ENCODE measurements at places on chromosomes 5 and 9. TPM values are rescaled to one million over a fixed set of nuclear protein-coding genes. Genes with fewer than 3 reads are reported as not detected.

The LIFR gene
- 31.2 TPM for total RNA-seq

The DNAH5 gene
- 1.5 TPM for total RNA-seq

DNA sequence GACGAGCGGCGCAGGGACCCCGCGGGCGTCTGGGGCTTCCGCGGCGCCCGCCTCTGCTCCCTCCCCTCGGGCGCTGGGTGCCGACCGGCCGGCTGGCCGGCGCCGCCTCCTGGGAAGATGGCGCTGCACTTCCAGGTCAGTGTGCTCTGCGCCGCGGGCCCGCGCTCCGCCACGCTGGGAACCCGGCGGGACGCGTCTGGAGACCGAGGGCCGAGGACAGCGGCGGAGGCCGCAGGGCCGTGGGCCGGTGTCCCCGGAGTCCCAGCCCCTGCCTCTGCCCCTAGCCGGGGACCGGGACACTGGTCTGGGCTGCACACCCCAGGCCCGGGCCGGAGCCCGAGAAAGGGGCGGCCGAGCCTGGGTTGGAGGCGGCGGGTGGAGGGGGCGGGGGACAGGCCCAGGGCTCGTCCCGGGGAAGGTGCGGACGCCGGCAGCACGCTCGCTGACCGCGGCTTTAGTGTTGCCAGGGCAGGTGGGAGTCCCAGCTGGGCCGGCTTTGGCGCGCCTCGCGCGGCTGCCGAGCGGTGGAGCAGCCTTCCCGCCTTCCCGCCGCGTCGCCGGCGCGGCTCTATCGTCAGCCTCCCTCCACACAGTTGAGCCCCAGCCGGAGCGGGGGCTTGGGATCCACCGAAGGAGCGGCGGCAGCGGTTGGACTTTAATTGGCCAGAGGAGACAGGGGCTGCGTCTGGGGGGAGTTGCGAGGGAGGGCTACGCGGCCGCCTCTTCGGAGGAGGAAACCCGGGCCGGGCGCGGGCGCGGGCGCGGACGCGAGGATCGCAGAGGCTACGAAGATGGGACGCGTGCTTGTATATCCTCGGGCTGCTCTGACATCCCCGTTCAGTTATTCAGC is at the start of gene RANBP17:
Gene RANBP17 (plus strand): TSS at position 102 of the 850 bp plus-strand sequence.
- no peak for DNase-seq

DNA sequence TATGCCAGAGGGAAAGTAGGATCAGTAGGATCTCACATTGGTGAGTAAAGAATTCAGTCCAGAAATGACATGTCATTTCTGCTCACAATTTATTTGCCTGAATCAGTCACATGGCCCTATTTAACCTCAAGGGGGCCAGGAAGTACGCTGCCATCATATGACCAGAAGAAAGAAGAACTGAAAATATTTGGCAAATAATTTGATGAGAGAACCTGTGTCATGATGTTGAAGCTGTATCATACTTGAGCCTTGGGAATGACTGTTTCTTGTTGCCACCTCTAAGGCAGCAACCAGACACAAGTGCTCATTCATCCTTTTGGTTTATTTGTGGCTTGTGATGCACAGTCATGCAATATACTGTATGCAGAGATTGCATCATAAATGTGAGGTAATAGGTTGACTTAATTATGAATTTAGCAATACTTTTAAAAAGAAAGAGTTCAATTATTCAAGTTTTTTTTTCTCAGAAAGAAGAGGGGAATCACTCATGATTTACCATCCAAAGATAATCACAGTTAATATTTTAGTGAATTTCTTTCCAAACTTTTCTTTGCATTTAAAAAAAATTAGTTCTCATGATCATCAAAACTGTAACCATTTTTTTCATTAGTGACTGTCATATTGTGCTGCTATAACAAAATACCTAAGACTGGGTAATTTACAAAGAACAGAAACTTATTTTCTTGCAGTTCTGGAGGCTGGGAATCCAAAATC is 8.2 kb upstream of the ZFYVE16 start:
- DNase-seq, result peak; percentile 64

- DNase-seq, result no peak
Measured at GRCh38 chr9:28249424-28249823, 676.1 kb upstream of the C9orf72 start.

DNA sequence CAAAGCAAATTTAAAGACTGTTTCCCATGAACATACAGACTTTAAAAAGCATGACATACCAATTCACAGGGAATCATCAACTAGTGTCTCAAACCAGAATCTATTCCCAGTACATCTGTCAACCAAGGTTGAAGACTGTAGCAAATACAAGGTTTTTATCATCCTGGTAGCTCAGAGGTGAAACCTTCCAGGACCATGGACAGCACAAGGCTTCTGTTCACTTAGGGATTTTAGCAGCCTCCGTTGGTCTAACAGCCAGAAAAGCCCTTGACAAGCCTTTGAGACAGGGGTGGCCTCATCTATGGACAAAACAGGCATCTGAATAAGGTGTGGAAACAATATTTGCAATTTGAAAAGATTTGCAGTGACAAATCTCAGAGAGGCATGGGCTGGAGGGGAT is 119.0 kb downstream of the TRIM32 start:
- no peak for DNase-seq

The FGF10 gene
- total RNA-seq, result not detected

The ARAP3 gene
- 4.4 TPM for total RNA-seq

GRCh38 chr5:78367318-78367991 is 7.0 kb downstream of the SCAMP1 start:
- no peak for DNase-seq

The UTP15 gene
- 23.2 TPM for total RNA-seq

DNA sequence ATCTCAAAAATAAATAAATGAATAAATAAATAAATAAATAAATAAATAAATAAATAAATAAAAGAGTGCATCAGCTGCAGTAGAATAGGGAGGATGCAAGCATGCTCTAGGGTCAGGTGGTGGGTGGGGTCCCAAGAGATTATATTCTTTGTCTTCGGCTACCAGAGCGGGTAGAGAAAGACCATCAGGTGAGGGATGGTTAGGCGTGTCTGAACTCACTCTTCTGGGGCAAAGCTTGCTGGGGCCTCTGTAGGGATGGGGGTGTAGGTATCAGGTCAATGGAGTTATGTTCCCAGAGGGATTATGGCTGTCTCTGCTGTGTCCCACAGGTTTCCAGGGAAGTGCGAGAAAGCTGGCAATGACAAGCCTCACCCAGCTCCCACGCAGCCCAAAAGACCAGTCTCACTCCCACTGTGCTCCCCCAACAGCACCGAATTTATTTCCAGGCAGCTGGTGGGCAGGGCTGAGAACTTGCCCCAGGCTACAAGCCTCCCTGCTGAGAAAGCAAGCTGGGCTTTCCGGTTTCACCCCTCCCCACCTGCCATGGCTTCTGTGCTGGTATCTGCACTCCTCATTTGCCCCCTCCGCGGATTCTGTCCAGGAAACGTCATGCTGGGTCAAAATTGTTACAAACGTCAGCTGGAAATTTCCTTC is 180.8 kb downstream of the LURAP1L start:
- DNase-seq, result no peak

Data from H4 (cell line).